ENCODE measurements at places on chromosomes 2 and 18.

DNA sequence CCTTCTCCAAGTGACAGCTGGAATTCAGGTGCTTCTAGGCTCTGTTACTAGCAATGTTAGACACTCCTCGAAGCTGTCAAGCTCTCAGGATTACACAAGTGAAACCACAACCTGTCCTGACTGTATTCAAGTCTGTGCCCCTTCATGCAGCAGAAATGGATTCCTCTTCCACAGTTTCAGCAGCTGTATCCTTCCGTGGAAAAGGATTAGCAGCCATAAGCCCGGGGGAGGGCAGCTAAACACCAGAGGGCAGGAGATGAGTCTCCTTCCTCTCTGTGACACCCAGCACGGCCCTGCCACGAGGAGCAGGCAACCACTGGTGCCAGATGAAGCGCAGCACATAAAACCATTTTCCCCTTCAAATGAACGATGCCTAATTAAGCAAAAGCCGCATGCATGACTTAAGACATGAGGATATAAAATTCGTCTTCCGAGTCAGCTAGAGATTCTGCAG, 1.2 kb downstream of the ST3GAL5 start:
- peak; percentile 56 for DNase-seq

GRCh38 chr18:62937065-62937464, 221.7 kb downstream of the PHLPP1 start:
- DNase-seq = no peak

DNA sequence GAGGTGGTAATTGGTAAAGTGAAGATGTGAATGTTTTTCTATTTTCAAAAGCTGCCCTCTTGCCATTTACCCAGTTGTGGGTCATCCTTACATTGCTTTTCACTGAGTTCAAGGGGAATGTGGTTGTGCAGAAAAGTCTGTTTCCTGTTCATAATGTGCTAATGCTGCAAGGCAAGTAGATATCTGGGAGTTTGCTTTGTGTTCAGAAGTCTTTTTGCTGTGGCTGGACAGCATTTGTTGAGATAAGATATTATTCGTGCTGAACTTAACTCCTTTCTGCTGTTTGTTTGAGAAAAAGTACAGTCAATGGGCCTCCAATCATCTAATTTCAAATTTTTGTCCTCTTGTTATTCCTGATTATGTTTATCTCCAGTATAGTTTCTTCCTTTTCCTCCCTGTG, 263.2 kb downstream of the LTBP1 start:
- DNase-seq = no peak

GRCh38 chr2:190121971-190122370, 59.4 kb upstream of the MSTN start:
- DNase-seq = peak; percentile 33

DNA sequence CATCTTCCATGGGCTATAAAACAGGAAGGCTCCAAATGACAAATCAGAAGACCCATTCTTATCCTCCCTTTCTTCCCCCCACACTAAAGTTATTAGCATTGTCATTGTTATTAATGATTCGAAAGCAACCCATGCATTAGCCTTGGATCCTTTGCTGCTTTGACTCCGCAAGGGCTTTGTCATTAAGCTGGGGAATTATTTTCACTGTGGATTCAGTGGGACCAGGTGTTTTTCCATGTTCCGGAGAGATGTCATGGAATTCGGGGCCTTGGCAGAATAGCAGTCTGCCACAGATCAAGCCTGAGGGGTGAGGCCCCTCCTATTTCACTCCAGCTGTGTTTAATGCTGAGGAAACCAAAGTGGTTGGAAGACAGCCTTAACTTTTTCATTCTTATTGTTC, 357.1 kb downstream of the EN1 start:
- DNase-seq = no peak
